ENCODE measurements at places on chromosomes 16 and 17.

DNA sequence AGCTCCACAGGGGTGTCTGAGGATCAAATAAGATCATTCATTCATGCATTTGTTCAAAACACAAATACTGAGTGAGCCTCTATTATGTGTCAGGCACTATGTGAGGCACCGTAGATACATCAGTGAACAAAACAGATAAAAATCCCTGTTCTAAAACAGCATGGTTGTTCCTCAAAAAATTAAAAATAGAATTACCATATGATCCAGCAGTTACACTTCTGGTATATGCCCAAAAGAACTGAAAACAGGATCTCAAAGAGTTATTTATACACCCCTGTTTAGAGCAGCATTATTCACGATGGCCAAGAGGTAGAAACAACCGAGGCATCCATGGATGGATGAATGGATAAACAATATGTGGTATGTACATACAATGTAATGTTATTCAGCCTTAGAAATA, 15.4 kb downstream of the PIPOX start:
- no peak for DNase-seq

- no peak for DNase-seq
Observed at GRCh38 chr17:31251105-31251969, 45.7 kb downstream of the OMG start.

DNA sequence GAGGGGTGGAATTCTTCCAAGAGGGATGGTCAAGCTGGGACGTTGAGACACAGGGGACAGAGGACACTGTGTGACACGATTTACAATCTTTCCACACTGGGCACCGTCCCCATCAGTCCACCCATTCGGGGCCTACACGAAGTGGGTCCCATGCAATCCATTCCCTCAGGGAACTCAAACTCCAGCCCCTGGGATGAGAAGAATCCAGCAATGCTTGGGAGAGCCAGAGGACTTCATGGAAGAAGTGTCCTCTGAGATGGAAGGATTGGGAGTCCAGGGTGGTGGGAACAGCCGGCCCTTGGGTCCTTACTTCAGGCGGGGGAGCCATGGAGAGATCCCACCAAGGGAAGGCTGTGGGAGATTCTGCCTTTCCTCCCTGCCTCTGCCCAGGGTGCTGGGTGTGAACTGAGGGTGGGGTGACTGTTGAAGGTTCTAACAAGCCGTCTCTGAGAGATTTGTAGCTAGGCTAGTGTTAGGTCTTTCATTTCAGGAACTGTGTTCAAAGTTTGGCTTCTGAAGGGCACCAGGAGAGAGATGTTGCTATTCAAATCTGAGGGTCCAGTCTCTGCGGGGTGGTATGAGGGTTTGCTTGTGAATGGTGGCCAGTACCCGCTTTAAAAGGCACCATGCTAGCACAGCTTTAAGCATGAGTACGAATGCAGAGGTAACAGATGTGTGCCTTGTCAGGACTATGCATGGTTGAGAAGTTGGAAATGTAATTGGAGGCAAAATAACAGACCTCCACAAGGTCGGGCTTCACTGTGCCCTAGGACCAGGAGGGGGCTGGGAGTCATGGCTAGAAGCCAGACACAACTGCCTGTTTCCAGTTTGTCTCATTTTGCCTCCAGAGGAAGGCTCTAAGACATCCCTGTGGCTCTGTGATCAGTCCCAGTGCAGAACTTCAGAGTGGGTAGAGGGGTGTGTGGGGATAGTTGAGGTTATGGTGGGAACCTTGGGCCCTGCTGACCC, 1.9 kb downstream of the ATP1B2 start:
- no peak for DNase-seq

DNA sequence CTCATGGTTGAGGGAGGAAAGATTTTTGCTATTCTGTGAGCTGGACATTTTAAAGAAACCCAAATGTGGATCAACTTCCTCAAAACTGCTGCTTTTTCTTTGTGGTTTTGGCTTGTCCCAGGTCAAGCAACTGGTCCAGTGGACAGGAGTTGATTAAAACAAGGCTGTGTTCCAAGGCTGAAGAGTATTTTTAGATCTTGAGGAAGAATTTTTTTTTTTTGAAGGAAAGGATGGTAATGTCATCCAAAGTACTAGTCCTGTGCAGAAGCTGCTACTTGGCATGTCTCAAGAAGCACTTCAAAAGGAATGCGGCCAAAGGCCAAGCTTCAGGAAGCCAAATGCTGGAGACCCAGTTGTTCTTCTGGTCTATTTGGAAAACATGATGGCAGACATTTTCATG, 8.0 kb upstream of the MYH2 start:
- DNase-seq: no peak

DNA sequence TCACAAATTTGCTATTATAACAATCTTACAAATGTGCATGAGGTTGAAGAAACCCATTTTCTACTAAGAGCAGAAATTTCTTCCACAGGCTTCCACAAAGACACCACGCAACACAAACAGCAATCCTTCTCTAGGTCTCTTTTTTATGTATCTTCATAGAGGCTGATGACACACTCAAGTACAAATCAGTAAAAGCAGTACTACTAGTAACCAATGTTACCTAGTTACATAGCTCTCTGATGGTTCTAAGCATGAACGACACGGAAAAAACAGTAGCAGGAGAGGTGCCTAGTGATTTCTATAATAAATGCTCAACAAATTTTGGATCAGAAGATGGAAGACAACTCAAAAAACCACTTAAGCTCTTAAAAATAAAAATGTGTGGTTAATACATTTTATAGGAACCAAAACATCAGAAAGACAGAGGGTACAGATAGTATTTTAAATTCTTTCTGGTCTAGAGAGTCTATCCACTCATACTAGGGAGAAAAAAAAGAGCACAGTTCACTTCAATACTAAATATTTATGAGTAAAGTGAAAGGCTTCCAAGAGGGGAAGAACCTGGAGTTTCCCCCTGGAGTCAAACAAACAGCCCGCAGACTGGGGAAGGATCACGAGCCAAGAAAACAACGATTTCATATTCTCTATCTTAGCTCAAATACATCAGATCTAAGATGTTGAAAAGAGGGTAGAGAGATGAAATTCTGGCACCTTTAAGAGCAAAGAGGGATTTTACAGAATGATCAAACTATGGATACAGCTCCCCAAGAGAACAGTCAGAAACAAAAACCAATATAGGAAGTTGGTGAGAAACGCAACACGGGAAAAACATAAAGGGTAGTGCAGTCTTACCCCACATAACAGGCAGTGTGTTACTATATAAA, 40.2 kb downstream of the SMG6 start:
- no peak for DNase-seq

DNA sequence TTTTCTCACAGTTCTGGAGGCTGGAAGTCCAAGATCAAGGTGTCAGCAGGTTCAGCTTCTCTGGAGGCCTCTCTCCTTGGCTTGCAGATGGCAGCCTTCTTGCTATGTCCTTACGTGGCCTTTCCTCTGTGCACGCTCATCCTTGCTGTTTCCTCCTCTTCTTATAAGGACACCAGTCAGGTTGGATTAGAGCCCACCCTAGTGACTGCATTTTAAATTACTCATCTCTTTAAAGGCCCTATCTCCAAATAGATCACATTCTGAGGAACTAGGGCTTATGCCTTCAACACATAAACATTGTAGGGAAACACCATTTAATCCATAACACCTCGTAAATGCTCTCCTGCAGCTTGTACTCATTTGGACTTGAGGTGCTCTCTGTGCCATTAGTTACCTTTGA, 36.3 kb downstream of the DHRS7C start:
- no peak for DNase-seq

- DNase-seq: no peak
Observed at GRCh38 chr16:2819939-2820835, 3.1 kb downstream of the PRSS21 start.

DNA sequence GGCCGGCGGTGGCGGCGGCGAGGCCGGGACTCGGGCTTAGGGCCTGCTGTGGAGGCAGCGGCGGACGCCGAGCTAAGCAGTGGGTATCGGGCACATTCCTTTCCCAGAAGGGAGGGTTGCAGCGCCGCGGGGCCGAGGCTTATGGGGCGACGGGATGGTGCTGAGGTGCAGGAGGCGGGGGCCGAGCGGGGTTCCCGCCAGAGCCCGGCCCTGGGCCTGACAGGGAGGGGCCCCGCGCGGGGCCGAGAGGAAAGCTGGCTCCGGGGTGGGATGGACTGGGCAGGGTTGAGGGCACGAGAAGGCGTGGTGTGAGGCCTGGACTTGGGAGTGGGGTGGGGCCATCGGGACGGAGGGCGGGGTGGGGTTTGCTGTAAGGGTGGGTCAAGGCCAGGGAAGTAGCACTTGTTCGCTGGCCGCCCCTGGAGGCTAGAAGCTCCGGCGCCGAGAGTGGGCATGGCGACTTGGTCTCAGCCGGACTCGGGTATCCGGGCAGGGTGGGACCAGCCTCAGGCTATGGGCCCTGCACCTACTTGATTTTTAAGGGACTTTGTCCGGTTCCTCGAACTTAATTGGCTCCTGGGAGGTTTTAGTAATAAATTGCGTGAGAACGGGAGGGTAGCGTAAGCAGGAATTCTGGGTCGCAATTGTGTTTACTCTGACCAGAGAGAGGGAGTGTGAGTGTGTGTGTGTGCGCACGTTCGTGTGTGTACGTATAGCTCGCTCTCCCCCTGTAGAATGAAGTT, 396 bp downstream of the NFE2L1 start:
- DNase-seq: no peak

DNA sequence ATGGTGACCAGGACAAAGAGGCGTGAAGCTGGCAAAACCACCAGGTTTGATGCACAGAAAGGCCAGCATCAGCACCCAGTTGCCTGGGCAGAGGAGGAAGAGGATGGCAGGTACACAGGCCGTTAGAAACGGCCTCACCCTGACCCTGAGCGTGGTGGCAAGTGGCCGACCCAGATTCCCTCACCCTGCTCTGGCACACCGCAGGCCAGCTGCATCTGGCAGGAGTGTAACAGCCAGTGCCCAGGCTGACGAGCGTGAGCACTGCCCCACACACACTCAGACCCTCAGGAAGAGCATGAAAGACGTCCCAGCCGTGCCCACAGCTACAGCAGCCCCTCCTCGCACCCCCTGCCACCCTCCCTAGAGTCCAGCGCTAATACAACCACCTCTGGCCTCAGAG, 82.0 kb downstream of the ANKRD11 start:
- no peak for DNase-seq

GRCh38 chr16:53736297-53736696, 32.3 kb downstream of the FTO start:
- no peak for DNase-seq

DNA sequence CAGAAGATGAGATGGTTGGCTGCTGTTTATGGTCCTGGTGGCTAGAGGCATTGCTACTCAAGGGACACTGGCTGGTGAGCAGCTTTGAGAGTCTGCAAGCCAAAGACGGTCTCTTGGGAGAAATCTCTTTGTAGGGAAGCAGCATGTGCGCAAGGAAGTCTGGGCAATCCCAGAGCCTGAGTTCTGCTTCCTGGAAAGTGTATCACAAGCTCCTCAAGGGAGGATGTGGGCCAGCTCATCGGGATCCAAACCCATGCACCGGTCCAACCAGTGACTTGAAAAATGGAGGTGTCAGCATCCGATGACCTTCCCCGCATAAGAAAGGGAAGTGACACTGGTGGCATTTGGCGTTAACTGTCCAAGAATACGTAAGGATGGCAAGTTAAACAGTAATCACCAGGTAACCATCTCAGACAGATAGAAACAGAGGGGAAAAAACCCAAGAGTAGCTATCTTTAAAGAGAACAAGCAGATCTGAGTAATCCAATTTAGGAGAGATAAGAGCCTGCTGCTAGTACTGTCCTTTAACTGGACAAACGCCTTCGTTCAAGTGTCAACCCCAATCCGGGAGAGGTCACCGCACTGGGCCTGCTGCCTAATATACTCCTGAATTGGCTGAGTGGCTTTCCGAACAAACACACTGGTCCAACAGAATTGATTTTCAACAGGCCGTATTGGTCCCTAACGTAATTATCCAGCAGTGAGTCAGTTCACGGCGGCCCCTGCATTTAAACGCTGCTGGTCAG, 303.0 kb upstream of the ZFHX3 start:
- DNase-seq: no peak

- no peak for DNase-seq
Observed at GRCh38 chr17:15261802-15262290, 3.3 kb downstream of the PMP22 start.

GRCh38 chr17:37392024-37392590, 14.5 kb downstream of the ACACA start:
- no peak for DNase-seq

DNA sequence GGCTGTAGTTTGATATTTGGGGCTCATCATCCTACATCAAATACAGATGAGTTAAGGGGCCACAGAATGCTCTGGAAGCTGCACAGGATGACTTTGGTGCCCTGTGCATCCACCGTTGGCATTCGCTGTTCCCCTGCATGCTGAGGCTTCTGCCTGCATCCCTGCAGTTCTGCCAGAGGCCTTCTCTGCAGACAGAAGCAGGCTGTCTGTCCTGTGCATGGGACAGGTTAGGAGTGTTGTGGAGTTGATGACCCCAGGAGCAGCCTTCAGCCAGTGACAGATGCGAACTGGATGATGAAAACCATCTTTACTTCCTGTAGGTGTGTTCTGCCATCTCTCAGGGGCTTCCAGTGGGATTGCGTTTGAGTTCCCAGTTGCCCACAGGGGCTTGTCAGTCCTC, 13.6 kb upstream of the TNS4 start:
- no peak for DNase-seq

GRCh38 chr17:62760059-62760944, 47.8 kb downstream of the MARCHF10 start:
- no peak for DNase-seq

DNA sequence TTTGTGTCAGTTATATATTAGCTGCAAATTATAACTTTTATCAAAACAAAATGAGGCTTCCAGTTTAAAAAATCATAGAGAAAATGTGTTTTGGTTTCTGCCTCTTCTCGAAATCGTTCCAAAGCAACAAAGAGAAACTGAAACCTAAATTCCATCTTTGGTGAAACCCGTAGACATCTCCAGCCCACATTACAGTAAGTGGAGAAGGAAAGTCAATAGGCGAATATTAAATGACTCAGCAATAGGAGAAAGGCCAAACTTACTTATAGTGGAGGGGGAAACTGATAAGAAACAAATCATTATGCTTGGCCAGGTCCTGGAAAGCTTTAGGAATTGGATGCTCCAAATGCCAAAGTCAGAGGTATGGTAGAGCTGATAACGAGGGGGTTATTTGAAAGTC, 103.0 kb upstream of the SHISA6 start:
- DNase-seq: no peak

DNA sequence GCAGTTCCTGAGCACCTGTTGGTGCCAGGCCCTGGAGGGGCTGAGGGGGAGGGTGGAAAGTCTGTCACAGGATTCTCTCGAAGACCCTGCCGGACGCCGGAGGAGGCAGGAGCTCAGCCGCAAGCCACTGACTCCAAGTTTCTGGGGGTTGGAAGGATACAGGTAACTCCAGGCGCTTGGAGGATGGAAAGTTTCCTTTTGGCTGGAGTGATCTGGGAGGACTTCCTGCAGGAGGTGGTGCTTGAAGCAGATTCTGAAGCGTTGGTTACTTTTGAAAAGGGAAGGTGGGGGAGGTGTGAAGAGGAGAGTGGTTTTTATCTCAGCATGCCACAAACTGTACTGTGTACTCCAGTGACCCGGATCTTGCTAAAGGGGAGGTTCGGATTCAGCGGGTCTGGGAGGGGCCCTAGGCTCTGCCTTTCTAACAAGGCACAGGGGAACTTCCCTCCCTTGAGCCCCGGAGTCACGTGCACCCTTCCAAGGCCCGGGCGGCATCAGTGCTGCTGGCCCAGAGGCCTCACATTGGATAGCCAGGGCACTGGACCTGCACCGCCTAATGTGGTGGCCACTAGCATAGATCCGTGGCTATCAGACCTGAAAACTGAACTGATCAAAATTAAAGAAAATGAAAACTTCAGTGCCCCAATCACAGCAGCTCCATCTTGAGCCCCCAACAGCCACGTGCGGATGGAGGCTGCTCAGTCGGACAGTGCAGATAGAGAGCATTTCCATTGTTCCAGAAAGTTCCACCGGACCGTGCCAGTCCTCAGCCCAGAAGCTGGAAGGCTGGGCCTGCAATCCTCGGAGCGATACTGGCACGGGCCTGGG, 42.2 kb upstream of the GSE1 start:
- DNase-seq: no peak
